ENCODE measurements at places on chromosomes 13 and 19. TPM values are rescaled to one million over a fixed set of nuclear protein-coding genes. Genes with fewer than 3 reads are reported as not detected.

LSM4 gene
- 115 TPM for total RNA-seq

PLPPR2 gene
- total RNA-seq: 11.3 TPM

CACNA1A gene
- total RNA-seq: 0.14 TPM

ZNF154 gene
- 0.79 TPM for total RNA-seq

FCAR gene
- total RNA-seq: not detected

ZNF536 gene
- not detected for total RNA-seq

COMP gene
- not detected for total RNA-seq

RNF6 gene
- total RNA-seq: 56.7 TPM

NLRP11 gene
- total RNA-seq: not detected

PSG6 gene
- total RNA-seq: not detected

SYDE1 gene
- total RNA-seq: 14.0 TPM

NXNL1 gene
- not detected for total RNA-seq

SYNE4 gene
- total RNA-seq: 0.14 TPM

GNG7 gene
- total RNA-seq: 0.27 TPM

DMKN gene
- total RNA-seq: not detected

AXL gene
- 242 TPM for total RNA-seq

GAPDHS gene
- total RNA-seq: not detected

CLDND2 gene
- not detected for total RNA-seq

PTPRH gene
- 0.22 TPM for total RNA-seq

HSD17B14 gene
- total RNA-seq: 2.7 TPM

ZNF682 gene
- 0.72 TPM for total RNA-seq

CRTC1 gene
- total RNA-seq: 1.9 TPM

KIR3DL1 gene
- total RNA-seq: not detected

ZNF560 gene
- total RNA-seq: 0.07 TPM

CABP5 gene
- not detected for total RNA-seq

CAB39L gene
- 8.2 TPM for total RNA-seq

NEK5 gene
- total RNA-seq: under 0.01 TPM

HSH2D gene
- total RNA-seq: not detected

ZNF296 gene
- 0.40 TPM for total RNA-seq

BRME1 gene
- total RNA-seq: 0.53 TPM

LSR gene
- total RNA-seq: 0.36 TPM

SIAH3 gene
- total RNA-seq: not detected
